CD4-positive, alpha-beta T cell treated with Interleukin-17A for 1 hour (primary cell): ENCODE measurements at places on chromosomes 6 and 20.

- no peak for DNase-seq
Measured at GRCh38 chr6:115796829-115797228, 263.9 kb downstream of the FRK start.

DNA sequence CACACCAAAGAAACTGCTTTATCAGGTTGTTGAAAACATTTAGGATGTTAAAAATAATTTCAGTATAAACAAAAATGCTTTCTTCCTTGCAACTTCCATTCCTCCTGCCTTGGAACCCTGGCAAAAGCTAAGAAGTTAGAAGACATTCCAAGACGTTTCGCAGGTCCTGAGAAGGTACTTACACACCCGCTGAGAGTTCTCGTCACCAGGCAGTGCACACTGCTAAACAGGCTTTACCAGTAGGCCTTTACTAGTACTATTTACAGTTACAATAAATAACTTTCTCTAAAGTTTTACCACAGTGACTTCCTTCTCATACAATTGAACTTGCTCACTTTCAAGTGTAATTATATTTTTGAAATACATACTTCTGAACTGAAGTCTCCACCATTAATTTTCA, 81.4 kb upstream of the RPS6KA2 start:
- DNase-seq = no peak

GRCh38 chr6:99189823-99190721, 159.4 kb downstream of the FAXC start:
- no peak for DNase-seq

DNA sequence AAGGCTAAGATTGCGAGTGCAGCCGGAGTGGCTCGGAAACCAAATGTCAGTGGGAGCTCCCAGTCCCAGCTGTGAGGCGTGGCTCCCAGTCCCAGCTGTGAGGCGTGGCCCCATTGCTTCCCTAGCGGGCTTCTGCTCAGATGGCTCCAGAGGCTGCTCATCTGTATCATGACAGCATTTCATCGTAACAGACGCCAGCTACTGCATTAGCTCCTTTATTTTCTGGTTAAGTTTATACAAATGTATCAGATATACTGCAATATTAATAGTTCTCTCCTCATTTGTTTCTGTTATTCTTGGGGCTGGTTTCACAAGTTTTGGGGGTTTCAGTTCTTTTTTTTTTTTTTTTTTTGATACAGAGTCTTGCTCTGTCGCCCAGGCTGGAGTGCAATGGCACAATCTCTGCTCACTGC, 34.7 kb upstream of the TBXT start:
- DNase-seq = no peak

GRCh38 chr6:167151648-167152047, 6.1 kb downstream of the GPR31 start:
- DNase-seq = no peak

GRCh38 chr6:15491255-15491985, 171.4 kb downstream of the DTNBP1 start:
- DNase-seq = peak; percentile 67

DNA sequence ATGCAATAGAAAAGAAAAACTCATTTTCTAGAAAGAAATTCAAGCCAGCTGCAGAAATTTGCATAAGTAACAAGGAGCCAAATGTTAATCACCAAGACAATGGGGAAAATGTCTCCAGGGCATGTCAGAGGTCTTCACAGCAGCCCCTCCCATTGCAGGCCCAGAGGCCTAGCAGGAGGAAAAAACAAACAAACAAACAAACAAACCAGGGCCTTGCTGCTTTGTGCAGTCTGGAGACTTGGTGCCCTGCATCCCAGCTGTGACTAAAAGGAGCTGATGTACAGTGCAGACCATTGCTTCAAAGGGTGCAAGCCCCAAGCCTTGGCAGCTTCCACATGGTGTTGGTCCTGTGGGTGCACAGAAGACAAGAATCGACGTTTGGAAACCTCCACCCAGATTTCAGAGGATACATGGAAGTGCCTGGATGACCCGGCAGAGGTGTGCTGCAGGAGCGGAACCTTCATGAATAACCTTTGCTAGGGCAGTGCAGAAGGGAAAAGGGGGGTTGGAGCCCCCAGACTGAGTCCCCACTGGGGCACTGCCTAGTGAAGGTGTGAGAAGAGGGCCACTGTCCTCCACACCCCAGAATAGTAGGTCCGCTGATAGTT, 110.9 kb upstream of the AKAP12 start:
- no peak for DNase-seq

DNA sequence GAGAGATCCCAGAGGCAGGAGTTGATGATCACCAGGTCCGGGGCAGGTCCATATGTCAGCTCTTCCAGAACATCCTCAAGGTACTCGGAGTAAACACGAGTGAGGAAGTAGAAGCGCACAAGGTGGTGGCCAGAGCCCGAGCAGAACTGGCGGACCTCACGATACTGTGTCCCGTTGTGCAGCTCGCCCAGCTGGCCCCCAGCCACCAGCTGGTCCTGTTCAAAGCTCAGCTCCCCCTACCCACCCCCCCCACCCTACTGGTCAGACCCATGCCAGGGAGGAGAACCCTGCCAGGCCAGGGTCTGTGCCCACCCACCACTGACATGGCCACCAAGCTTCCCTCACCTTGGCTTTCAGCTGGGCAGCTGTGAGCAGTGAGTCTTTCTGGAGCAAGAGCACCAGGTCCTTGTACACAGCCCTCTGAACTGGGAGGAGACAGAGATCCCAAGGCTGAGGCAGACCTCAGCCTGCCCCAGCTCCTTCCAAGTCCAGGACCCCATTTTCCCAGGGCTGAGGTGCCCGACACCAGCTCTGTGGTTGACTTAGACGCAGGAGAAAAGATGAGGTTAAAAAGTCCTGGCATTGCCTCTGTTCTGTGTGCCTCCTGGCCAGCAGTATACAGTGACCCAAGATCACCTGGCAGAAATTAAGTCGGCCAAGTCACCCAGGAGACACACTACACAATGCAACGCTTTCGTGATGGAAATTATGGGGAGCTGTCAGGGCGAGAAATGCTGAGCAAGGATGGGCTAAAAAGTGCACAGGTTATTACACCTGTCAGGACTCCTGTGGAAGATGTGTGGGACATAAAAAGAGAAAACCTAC, 1.4 kb downstream of the PCED1A start:
- DNase-seq = no peak

DNA sequence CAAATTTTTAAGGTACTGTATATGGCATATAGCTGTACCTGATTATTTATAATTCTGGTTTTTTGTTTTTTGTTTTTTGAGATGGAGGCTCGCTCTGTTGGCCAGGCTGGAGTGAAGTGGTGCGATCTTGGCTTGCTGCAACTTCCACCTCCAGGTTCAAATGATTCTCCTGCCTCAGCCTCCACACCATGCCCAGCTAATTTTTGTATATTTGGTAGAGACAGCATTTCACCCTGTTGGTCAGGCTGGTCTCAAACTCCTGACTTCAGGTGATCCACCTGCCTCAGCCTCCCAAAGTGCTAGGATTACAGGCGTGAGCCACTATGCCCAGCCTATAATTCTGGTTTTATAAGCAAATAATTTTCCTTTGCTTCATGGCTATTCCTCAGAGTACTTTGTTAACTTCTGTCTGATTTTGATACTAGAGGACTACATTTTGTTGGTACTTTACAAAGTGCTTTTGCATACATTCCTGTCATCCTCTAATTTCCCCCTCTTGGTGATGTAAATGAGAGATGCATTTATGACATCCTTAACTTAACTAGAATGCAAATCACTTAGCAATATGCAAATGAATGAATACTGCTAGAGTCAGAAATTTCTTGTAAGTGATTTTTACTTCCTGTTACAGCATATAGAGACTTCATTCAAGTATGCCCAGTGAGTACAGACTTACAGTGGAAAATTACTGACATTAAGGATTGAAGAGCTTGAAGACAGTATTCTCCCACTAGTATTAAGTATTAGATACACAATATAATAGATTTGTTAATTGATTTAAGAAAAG, 35.7 kb upstream of the ARID1B start:
- no peak for DNase-seq

DNA sequence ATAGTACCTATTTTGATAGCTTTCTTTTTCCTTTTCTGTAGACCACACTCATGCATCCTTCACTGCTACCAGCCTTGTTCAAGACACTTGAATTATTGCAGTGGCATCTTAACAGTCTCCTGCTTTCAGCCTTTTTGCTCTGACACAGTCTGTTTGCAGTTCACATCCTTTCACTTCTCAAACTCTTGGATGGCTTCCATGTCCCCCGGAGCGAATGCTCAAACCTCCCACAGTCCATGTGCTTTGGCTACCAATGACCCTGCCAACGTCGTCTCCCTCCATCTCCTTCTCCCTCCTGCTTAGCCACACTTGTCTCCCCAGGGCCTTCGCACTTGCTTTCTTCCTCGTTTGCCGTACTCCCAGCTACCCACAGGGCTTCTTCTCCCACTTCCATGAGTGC, 270.0 kb upstream of the ZFP64 start:
- no peak for DNase-seq

DNA sequence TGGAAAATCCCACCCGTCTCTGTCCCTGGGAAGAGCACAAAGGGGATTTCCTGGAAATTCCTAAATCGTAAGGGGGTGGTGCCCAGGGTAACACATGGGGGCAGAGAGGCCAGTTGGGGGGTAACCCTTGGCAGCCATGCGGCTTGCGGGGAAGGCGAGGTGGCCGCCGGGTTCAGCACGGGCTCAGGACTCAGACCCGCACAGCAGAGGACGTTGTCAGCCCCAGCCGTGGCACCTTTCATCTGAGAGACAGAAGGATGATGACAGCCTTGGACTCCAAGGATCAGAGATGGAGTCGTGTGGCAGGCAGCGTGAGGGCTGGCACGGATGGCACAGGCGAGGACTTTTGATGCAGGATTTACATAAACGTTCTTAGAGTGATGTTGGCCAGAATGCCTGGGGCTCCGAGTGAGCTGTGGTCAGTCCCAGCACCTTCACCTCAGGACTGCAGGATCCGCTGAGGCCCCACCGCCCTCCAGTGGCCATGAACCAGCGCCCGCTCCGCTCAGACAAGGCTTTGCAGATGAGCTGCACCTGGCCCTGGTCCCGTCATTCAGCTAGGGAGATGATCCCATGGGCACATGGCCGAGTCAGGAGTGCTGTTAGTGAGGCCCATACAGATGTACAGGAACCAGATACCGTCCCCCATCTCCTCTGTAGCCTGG, 190.3 kb downstream of the TAF4 start:
- no peak for DNase-seq

- DNase-seq = no peak
Measured at GRCh38 chr6:82988930-82989351, 76.7 kb downstream of the UBE3D start.

GRCh38 chr6:15509335-15509933, 153.4 kb downstream of the DTNBP1 start:
- DNase-seq = no peak

DNA sequence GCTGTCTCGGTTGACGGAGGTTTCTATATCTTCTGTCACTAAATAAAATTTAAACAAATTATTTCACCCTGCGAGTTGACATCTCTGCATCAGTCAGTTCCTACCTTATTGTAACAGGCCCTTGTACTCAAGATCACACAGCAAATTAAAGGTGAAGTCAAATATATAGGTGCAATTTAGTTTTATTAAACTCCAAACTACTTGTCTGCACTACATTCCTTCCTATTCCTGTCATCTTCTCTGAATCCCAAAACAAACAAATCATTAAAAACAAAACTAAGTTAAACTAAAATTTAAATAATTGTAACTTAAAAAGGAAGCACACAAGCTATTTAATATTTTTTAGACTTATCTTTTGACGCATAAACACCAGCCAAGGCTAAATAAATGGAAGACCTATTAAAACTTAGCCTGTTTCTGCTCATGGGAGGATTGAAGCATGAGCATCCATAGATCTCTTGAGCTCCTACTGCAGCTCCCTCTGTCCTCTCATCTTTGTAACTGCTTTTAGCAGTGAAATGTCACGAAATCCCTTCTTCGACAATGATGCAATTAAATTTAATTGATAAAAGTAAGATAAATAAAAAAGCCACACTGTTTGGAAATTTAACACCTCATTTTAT, 1152.3 kb upstream of the GJE1 start:
- DNase-seq = no peak

DNA sequence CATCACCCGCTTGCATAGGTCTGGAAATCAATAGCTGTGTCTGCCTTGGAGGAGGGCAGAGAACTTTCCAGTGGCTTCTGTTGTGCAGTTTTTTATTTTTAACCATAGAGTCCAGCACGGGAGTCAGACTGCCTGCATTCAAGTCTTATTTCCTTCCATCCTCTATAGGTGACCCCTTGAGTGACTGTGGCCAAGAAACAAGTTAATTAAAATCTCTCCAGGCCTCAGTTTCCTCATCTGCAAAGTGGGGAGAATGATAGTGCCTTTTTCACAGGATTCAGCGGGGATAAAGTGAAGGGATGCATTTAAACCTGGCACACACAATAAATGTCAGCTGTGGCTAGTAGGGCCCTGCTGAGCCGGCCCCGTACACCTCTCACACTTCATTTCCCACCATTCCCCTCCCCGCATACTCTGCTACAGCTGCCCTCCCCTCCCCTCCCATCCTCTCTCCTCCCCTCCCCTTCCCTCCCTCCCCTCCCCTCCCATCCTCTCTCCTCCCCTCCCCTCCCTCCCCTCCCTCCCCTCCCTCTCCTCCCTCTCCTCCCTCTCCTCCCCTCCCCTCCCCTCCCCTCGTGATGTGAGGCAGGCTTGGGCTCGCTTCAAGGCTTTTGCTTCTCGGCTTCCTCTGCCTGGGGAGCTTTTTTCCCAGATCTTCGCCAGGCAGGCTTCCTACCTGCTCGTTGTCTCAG, 150.5 kb downstream of the TFAP2C start:
- no peak for DNase-seq
